ENCODE measurements at places on chromosomes 1 and 21. TPM values are rescaled to one million over a fixed set of nuclear protein-coding genes. Genes with fewer than 3 reads are reported as not detected.

Gene OR10X1
- not detected for total RNA-seq

- no peak for DNase-seq
These were observed 310.0 kb upstream of the RUNX1 start for GRCh38 chr21:35359076-35359475.

GRCh38 chr21:42581993-42582786, 68.5 kb downstream of the SLC37A1 start:
- DNase-seq = no peak

- DNase-seq = no peak
These were observed 48.5 kb downstream of the COL18A1 start for GRCh38 chr21:45453308-45453950.

DNA sequence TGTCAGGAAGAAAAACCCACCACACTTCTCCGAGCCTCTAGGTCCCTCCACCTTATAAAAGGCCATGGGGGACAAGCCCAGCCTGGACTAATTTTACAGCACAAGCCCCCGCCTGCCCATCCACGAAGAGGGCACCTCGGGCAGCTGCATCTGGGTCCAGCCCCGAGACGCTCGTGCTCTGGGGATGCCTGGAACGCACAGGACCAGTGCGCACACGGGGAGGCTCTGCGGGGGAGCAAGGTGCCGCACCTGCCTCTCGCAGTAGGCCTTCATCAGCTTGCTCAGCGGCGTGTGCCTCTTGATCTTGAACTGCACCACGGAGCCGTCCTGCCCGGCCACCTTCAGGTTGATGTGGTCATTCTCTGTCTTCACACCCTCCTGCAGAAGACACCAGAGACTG, 4.1 kb downstream of the SUMO3 start:
- no peak for DNase-seq

Gene LCE3D
- total RNA-seq = not detected

Gene CNIH3
- total RNA-seq = 2.6 TPM

- no peak for DNase-seq
These were observed 32.4 kb downstream of the KCNN3 start for GRCh38 chr1:154837672-154838171.

Gene SPATA45
- not detected for total RNA-seq

- DNase-seq = peak; percentile 68
These were observed at the start of gene C1orf115 for GRCh38 chr1:220690140-220691052. TSS of gene C1orf115 (plus strand) at chr1:220690363. CDS start at chr1:220690403, 40 bp downstream.

DNA sequence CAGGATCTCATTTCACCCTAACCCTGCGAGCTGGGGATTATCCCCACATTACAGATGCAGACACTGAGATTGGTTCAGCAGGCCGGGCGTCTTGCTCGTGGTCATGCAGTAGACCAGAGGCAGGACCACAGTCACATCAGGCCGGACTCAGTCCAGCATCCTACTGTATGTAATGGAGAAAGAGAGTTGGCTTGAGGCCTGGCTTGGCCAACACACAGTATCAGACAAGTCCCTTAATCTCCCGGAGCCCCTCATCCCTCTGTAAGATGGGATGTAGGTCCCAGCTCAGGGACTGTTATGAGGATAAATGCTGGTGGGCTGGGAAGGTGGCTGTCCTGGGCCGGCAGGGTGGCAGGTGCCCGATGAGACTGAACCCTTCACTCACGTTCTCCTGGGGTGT, 66.1 kb upstream of the ACTL8 start:
- DNase-seq = no peak

Data from CD4-positive, CD25-positive, alpha-beta regulatory T cell (primary cell).